ENCODE measurements at places on chromosomes 2 and 18.

DNA sequence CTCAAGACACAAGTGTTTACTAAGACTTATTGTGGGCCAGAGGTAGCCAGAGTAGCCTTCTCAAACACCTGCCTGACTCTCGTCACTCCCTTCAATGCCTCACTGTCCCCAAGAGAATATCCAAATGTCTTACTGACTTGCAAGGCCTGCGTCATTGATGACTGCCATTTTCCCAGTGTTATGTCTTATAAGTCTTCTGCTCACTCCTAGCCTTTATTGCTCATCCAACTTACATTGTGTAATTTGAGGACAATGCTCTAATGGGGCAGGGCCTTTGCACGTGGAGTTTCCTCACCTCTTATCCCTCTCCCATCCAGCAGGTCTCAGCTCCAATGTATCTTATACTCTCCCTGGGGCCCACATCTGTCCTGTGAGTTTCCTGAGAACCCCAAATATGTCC, 10.1 kb upstream of the CD226 start:
- no peak for DNase-seq

DNA sequence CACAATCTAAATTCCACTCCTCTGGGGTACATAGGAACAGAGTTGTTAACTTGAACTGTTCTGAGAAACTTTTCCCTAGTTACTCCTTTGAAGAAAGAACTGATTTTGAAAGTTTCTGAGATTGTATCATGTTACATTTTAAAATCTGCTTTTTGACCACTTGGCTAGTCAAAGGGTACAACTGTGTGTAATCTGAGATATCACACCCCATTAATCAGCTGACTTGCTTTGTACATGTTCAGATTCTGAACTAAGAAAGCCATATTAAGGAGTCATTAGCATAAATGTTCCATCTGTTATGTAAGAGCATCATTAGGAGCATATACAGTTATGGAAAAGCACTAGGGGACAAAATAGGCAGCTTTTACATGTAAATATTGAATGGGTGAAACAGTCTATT, 3.8 kb upstream of the WDR35 start:
- DNase-seq, result no peak

DNA sequence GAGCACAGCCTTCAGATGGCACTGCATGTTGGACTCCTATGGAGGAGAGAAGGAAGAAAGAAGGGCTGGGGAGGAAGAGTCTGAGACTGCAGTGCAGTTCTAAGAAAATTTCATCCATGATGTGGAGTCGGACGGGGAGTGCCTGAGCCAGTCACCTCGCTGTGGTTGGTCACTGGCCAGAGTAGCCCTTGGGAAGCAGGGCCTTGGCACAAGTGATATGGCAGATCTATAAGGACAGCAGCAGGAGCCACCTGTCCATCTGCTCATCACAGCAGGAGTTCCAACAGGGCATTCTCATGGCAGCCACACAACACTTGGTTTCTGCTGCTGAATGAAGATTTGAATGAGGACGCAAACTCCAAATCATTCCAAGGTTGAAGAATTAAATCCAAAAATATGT, 314.8 kb downstream of the CYP26B1 start:
- DNase-seq, result no peak

DNA sequence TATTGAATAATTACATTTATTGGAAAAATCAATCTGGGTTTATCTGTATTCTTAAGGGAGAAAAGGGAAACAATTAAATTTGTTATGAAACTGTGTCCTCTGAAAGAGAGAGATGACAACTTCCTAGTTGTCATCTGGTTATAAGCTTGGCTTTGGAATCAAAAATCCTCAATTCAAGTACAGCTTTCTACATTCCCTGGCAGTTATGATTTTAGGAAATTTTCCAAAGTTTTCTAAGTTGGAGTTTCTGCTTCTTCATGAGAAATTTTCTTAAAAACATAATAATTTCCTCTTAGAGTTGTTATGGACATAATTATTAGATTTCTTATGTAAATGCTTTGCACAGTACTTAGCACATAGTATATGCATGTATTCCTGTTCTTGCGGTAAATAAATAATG, 625.6 kb upstream of the SLC39A10 start:
- DNase-seq, result no peak

DNA sequence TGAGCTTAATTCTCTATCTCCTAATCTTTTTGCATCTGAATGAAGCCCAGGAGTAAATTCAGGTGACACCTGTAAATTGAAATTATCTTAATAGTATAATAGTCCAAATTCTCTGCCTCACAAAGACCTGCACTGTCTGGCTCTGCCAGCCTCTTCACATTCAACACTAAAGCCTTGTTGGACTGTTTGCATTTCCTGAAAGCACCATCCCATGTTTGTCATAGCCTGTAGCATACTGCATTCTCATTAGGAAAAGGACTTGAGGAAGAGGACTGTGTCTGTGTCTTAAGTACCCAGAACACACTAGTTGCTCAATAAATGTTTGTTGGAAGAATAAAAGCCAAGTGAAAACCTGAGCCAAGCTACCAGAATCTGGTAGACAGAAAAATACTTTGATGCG, 42.9 kb upstream of the GRHL1 start:
- DNase-seq, result no peak

DNA sequence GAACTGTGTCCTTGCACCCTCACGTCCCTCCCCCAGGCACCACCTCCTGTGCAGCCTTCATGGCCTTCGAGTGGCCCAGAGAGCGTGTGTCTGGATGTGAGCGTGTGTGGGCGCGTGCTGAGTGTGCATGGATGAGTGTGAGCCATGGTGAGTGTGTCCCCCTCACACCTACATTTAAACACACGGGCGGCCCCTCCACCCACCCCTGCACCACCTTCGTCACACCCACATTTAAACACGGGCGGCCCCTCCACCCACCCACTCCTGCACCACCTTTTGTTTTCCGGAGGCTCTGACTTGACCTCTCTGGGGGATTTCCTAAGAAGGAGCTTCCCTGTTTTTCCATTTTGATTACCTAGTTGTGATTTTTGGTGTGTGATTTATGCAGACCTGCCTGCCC, 17.8 kb downstream of the DTYMK start:
- no peak for DNase-seq

- no peak for DNase-seq
Measured at GRCh38 chr2:149666809-149667320, 79.3 kb upstream of the MMADHC start.

DNA sequence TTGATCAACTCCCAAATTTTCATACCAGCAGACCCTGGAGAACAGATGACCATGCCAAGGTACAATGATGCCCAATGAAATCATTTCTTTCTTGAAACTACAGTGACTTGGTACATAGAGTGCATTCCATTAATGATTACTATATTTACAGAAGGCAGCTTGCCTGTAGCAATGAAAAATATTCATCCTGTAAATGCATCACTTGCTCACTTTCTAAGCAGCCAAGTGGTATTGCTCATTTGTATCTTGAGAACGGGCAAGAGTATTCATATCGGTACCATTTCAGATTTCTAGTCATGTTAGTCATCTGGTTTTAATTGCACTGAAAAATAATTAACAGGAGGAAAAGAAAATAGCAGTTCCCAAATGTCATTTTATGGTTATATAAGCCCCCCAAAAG, 59.6 kb downstream of the VIL1 start:
- DNase-seq, result no peak

DNA sequence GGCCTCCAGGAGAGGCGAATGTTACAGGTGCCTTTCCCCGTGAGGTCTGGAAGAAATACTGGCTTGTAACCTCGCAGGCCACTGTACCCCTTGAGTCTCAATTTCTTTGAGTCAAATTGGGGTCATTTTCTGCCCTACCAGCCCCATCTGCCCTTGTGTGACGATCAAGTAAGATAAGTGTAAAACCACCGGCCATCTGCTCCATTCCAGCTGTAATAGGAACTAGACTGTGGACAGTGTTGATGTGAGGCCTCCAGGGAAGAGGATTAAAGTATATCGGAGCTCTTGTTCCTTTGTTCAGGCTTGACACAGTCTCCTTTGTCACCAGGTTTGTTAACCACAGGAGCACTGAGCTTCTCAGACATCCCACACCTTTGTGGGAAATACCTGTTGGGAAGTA, 65.6 kb downstream of the MRPS9 start:
- DNase-seq, result no peak
